ENCODE measurements at places on chromosomes 12 and 14.

DNA sequence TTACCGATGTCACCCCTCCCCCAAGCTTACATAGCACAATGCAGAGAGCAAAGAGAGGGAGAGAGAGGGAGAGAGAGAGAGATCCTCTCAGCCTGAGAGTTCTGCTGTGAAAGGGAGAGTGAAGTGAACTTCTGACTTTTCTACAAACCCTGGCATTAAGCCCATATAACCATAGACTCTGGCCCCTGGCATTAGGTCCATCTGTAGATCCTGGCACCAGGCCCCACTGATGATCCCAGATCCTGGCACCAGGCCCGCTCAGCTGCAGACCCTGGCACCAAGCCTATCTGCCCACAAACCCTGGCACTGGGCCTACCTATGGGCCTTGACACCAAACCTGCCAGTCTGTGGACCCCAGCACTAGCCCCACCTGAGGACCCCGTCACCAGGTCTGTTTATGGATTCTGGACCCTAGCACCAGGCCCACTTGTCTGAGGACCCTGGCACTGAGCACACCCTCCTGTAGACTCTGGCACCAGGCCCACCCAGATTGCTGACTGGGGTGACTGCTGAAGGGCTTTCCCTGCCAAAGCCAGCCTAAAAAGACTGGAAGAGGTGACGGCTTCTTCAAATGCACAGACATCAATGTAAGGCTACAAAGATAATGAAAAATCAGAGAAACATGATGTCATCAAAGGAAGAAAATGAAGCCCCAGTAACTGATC lies 14.5 kb upstream of the KRT83 start:
- DNase-seq = no peak

DNA sequence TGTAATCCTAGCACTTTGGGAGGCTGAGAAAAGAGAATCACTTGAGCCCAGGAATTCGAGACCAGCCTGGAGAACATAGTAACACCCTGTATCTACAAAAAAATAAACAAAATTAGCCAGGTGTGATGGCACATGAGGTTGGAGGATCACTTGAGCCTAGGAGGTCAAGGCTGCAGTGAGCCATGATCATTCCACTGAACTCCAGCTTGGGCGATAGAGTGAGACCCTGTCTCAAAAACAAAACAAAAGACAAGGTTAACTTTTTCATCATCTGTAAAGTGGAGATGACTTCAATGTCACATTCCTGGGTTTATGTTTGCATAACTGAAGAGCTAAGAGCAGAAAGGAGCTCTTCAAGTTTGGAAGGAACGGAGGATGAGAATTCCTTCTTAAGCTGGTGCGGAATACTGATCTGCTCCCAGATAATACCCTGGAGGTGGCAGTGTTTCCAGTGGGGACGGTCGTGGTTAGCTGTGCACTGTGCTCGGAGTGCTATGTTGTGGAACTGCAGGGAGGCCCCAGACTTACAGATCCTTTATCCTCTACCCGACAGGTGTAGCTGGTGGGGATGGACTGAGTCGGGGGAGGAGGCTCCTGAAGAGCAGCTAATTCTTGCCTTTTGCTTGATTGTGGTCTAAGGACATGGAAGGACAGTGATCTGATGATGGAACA lies 22.5 kb upstream of the BICD1 start:
- DNase-seq = no peak

DNA sequence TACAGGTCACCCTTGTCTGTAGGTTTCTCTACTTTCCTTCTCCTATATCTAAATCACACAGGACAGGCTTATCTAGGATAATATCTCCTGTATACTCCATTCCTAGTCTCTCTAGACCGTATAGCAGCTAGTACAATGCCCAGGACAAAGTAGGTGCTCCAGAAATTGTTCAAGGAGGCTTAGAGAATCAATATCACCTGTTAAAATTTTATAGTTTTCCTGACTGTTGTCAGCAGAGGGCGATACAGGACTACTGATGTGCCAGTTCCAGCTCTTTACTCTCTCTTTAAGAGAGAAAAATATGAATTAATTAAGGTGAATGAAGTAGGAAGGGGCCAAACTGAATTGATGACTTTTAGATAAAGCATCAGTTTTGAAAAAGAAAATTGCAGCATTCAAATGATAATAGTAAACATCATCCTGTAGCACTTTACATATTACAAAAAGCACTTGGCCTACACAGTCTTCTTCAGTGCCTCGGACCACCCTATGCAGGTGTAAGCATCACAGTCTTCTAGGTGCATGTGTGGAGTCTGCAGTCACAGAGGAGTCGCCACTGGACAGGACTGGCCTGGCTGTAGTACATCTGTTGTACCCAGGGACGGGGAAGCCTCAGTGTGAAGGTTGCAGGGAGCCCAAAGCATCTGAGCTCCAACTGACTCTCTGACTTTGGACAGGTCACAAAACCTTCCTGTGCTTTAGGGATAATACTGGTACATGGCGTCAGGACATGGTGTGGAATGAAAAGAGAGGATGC lies 61.9 kb upstream of the MAX start:
- DNase-seq = no peak

- no peak for DNase-seq
Observed at GRCh38 chr12:83573671-83574070, 887.0 kb downstream of the TMTC2 start.

DNA sequence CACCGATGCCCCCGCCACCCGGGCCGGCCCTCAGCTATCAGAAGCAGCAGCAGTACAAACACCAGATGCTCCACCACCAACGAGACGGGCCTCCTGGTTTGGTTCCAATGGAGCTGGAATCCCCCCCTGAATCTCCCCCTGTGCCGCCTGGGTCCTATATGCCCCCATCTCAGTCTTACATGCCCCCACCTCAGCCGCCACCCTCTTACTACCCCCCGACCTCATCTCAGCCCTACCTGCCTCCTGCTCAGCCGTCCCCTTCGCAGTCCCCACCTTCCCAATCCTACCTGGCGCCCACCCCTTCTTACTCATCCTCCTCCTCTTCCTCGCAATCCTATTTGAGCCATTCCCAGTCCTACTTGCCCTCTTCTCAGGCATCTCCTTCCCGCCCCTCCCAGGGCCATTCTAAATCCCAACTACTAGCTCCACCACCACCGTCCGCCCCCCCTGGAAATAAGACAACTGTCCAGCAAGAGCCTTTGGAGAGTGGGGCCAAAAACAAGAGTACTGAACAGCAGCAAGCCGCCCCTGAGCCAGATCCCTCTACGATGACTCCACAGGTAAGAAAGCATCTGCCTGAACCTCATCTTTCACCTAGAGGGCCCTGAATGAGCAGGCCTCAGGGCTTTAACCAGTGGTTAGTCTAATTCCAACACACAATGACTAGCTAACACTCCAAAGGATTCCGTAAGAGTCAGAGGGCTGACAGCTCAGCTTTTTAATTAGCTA lies 851 bp downstream of the YLPM1 start:
- no peak for DNase-seq

All from GM18507 (cell line).